Caki2 (cell line): ENCODE measurements at places on chromosomes 12 and 14. TPM values are rescaled to one million over a fixed set of nuclear protein-coding genes. Genes with fewer than 3 reads are reported as not detected.

- no peak for DNase-seq
Measured at GRCh38 chr14:97298331-97298730, 501.1 kb downstream of the VRK1 start.

Gene LRCOL1
- not detected in 2 replicates for total RNA-seq

Gene RNASE1
- not detected in 2 replicates for total RNA-seq

GRCh38 chr12:18849080-18849479, 111.2 kb downstream of the CAPZA3 start:
- DNase-seq = no peak

GRCh38 chr12:123160801-123161487, 10.1 kb upstream of the PITPNM2 start:
- DNase-seq = peak; percentile 69

Gene ANO2
- total RNA-seq = not detected in 2 replicates

Gene OTOGL
- total RNA-seq = not detected in 2 replicates

Gene NELL2
- total RNA-seq = 6.7 and 15.8 TPM in 2 replicates

DNA sequence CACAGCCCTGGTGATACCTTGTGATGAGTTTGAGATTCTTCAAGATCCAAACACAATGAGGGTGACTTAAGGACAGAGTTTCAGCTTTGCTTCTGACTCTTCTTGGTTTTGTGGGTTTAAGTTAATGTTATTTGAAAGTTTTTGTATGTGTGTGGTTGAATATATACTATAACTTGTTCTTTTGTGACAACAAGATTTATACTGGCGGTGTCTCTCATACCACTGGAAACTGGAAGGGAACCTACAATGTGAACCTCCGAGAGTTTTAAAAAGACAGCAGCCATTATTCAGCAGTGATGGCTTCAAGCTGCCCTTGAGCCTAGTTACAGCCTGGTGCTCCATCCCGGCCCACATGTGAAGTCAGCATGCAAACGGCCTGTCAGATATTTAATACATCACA, 87.9 kb upstream of the IGF1 start:
- DNase-seq = no peak

Gene AICDA
- 0.84 and 27.6 TPM in 2 replicates for total RNA-seq

DNA sequence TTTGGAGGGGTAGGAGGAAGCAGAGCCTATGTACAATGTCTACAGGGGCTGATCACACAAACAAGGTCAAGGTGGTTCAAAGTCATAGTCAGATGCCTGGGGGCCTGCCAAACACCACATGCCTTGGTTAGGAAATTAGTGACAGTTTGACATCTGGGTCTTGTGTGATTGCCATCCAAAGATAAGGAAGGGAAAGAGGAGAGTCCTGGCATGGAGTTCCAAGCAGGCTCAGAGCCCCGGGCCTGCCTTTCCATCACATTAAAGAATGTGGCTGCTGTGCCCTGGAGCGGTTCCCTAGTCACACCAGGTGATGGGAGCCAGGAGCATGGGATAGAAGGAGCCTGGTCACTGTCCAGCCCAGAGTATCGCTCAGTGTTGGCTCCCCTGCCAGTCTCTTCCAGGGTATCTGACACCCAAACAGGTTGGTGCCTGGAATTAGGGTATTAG, 53.6 kb upstream of the BCL2L14 start:
- no peak for DNase-seq

DNA sequence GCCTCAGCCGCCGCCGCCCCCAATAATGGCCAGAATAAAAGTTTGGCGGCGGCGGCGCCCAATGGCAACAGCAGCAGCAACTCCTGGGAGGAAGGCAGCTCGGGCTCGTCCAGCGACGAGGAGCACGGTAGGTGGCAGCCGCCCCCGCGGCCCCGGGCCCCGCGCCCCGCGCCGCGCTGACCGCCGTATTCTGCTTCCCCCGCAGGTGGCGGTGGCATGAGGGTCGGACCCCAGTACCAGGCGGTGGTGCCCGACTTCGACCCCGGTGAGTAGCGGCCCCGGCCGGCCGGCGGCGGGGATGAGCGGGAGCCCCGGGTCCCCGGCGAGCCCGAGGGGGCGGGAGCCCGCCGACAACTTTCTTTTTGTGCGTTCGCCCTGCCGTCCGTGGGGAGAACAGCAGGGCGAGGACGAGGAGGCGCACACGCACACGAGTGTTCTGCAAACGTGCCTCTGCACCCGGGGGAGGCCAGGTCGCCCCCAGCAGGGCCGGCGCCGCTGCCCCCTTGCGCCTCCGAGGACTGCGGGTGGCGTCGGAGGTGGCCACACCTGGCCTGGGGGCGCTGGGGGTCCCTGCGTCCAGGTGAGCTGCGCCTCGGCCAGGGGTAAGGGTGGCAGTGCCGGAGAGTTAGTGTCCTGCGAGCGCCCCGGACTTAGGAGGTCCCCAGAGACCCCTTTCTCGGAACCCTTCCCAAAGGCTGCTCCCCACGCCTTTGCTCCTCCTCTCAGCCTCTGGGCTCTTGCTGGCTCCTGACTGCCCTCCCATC, 794 bp downstream of the RCOR1 start:
- peak; percentile 23 for DNase-seq

GRCh38 chr12:44369998-44370397, 506.1 kb downstream of the NELL2 start:
- DNase-seq = no peak
